Ovary (tissue), 10 donors: ENCODE measurements at places on chromosomes 4 and X. TPM values are rescaled to one million over a fixed set of nuclear protein-coding genes. Genes with fewer than 3 reads are reported as not detected.
A peak's percentile ranks its signal among the peaks of the same experiment; 100 is the strongest.

The MTNR1A gene
- polyA plus RNA-seq: not detected

The MCTS1 gene
- polyA plus RNA-seq: 46.9 TPM

The KIT gene
- polyA plus RNA-seq: 21.7 TPM

The MAGEA2B gene
- polyA plus RNA-seq: not detected

GRCh38 chr4:79650794-79651431, 242.9 kb upstream of the GK2 start:
- no peaks in the 10 kb centered on the region for H3K4me1 ChIP-seq
- H3K4me3 ChIP-seq: no peak overlapping the region
- no peak for DNase-seq
- no peak overlapping the region for H3K27ac ChIP-seq

DNA sequence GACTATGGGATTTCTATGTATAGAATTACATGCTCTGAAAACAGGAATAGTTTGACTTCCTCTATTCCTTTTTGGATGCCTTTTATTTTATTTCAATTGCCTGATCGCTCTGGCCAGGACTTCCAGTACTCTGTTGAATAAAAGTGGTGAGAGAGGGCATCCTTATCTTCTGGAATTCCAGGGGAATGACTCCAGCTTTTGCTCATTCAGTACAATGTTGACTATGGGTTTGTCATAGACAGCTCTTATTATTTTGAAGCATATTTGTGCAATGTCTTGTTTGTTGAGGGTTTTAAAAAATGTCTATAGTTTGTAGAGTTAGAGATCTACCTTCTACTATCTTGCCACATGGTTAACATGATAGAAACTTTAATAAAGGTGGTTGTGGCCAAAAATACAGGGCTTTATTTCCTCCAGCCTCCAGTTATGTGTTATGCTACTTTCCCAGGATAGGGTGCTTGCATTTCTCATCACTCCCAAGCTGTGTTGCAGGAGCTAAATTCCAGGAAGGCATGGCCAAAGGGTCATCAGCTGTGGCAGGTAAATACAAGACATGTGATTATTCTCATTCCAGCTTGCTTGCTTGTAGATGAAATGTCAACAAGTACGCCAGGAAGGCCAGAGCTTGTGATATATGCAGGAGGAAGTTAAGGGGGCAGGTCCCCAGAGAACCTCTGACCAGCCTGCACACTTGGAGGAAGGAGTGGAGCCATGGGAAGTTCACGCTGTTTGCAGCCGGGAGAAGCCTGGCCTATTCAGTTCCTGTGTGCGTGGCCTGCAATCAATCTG, 142.4 kb upstream of the CPXCR1 start:
- no peak for DNase-seq
- H3K4me3 ChIP-seq: no peak overlapping the region
- H3K27ac ChIP-seq: no peak overlapping the region
- H3K27me3 ChIP-seq: no peaks in the 10 kb centered on the region

DNA sequence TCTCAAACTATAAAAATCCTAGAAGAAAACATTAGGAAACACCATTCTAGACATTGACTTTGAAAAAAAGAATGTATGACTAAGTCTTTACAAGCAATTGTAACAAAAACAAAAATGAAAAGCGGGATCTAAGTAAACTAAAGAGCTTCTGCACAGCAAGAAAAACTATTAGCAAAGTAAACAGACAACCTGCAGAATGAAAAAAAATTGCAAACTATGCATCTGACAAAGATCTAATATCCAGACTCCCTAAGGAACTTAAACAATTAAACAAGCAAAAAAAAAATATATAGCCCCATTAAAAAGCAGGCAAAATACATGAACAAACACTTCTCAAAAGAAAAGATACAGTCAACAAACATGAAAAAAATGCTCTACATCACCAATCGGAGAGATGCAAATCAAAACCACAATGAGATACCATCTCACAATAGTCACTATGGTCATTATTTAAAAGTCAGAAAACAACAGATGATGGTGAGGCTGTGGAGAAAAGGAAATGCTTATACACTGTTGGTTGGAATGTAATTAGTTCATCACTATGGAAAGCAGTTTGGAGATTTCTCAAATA, 168.1 kb downstream of the EPHA5 start:
- no peak overlapping the region for H3K4me3 ChIP-seq
- DNase-seq: no peak
- H3K27me3 ChIP-seq: no peaks in the 10 kb centered on the region
- H3K4me1 ChIP-seq: no peaks in the 10 kb centered on the region
- no peak overlapping the region for H3K27ac ChIP-seq

- H3K4me1 ChIP-seq: no peaks in the 10 kb centered on the region
- peak overlapping the region; percentile 68 for H3K4me3 ChIP-seq
- DNase-seq: no peak
These were observed 809 bp downstream of the MND1 start for GRCh38 chr4:153345012-153345981.

GRCh38 chr4:25031077-25031621, 403 bp upstream of the LGI2 start:
- H3K4me3 ChIP-seq: peak overlapping the region; percentile 50
- DNase-seq: peak; percentile 31
- H3K36me3 ChIP-seq: no peaks in the 10 kb centered on the region
- H3K27me3 ChIP-seq: no peaks in the 10 kb centered on the region

- no peak for DNase-seq
- peaks cover 1% of the 10 kb centered on the region for H3K4me1 ChIP-seq
- no peak overlapping the region for H3K27ac ChIP-seq
- no peak overlapping the region for H3K4me3 ChIP-seq
These were observed 623.4 kb downstream of the SPRY1 start for GRCh38 chr4:124019749-124020549.
